Esophagus squamous epithelium (tissue), 5 donors: ENCODE measurements at places on chromosomes 16 and 17.

DNA sequence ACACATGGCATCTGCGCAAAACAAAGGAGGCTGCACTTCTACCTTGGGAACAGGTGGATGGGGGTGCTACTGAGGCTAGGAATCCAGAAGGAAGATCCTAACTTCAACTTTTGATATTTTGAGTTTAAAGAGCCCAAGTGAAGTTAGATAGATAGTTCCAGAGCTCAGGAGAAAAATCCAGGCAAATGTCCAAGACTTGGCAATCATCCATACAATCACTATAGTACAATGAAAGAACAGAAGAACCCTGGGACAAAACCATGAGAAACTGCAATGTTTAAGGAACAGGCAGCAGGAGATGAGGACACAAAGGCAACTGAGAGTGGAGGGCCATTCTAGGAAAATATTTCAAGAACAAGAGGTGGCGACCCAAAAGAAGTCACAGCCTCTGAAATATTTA lies 12.4 kb downstream of the CDYL2 start:
- DNase-seq, result no peak

DNA sequence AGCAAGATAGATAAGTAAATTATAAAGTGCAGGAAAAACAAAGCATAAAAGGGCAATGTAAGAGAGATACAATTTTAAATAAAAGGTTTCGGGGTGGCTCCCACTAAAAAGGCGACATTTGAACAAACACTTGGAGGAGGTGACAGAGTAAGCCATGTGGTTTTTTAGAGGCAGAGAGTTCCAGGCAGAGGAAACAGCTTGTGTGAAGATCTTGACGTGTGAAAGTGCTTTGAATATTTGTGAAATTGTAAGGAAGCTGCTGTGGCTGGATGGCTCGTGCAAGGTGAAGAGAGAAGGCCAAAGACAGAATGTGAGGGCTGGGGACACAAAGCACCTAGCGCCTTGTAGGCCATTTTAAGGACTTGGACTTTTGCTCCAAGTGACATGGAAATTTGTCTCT lies 28.6 kb upstream of the HYDIN start:
- DNase-seq, result no peak

GRCh38 chr16:86554599-86554916 lies 477 bp downstream of the MTHFSD start:
- DNase-seq, result no peak

GRCh38 chr17:74601944-74602572 lies 10.0 kb upstream of the CD300LD start:
- DNase-seq, result no peak

DNA sequence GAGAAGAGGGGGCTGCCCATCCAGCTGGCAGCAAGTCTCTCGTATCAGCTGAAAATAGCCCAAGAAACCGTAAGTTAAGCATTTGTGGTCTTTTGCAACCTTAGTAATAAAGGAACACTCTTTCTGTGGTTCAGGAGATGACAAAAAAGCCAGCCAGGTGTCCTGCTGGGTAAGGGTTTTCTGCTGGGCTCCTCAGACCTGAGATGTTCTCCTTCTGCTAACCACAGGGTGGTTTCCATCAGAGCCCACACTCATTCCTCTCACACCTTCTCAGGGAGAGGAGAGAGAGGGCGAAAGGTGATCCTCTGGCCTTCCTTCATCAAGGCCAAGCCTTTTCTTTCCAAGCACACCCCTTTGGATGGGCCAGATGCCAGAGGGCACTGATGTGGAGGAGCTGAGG lies 70.7 kb downstream of the TEX14 start:
- no peak for DNase-seq

- no peak for DNase-seq
Measured at GRCh38 chr17:7005716-7006115, 6.7 kb upstream of the RNASEK start.

- no peak for DNase-seq
Measured at GRCh38 chr17:78125138-78125913, 3.2 kb downstream of the TMC6 start.

DNA sequence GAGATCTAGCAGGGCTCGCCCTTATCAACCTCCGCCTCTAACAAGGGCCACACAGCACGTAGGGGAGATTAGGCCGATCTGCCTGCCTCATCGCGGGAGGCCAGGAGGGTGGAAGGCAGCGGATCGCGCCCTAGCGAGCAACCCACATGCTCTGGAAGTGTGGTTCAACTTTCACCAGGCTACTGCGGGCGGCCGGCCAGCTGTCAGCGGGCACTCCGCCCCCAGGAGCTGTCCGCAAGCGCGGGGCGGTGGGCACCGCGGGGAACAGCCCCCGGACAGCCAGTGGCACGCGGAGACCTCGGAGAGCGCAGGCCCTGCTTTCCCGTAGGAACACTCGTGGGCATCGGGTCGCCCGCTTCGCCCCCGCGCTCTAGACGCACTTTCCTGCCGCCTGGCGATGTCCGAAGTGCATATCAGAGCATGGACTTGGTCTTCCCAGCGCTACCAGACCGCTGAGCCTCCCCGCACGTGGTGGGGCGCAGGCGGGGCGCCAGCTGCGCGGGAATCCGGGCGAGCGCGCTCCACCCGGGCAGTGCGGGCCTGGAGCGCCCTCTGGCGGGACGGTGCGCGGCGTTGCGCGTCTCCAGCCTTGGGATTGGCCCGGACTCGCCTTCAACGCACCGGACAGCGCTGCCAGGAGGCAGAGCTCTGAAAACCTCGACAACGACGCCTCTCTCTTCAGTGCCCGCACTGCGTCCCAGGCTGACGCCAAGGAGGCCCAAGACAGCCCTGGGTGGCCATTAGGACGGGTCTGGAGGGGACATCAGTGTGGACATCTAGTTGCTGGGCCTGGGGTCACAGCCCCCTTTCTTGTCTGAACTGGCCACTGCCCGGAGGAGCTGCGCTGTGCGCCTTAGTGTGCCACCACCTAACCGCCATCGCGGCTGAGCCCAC lies 3.6 kb upstream of the ZNHIT3 start:
- DNase-seq, result no peak

DNA sequence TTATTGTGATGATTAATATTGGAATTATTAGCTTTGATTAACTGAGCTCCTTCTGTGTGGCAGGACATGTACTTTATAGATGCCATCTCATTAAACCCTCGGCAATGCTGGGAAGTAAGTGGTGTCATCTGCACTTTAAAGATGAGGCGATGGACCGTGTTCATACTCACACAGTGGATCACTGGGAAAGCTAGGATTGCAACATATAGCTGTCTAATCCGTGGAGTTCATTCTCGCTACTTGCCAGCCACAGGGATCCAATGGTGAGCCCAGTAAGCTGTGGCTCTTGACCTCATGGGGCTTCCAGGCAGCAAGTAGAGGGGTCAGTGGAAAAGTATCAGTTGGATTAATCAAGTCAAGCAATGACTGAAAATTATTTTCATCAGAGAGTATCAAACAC lies 587.9 kb downstream of the CDH13 start:
- no peak for DNase-seq

- no peak for DNase-seq
Measured at GRCh38 chr16:12587646-12588277, 215.9 kb downstream of the CPPED1 start.

DNA sequence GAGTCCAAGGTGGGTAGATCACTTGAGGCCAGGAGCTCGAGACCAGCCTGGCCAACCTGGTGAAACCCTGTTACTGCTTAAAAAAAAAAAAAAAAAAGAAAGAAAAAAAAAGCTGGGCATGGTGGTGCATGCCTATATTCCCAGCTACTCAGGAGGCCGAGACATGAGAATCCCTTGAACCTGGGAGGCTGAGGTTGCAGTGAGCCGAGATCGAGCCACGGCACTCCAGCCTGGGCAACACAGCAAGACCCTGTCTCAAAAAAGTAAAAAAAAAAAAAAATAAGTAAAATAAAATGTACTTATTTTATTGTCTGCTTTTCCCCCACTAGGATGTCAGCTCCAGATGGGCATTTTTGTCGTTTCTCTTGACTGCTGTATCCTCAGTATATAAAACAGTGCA lies 107.7 kb downstream of the ABCC1 start:
- DNase-seq, result no peak

DNA sequence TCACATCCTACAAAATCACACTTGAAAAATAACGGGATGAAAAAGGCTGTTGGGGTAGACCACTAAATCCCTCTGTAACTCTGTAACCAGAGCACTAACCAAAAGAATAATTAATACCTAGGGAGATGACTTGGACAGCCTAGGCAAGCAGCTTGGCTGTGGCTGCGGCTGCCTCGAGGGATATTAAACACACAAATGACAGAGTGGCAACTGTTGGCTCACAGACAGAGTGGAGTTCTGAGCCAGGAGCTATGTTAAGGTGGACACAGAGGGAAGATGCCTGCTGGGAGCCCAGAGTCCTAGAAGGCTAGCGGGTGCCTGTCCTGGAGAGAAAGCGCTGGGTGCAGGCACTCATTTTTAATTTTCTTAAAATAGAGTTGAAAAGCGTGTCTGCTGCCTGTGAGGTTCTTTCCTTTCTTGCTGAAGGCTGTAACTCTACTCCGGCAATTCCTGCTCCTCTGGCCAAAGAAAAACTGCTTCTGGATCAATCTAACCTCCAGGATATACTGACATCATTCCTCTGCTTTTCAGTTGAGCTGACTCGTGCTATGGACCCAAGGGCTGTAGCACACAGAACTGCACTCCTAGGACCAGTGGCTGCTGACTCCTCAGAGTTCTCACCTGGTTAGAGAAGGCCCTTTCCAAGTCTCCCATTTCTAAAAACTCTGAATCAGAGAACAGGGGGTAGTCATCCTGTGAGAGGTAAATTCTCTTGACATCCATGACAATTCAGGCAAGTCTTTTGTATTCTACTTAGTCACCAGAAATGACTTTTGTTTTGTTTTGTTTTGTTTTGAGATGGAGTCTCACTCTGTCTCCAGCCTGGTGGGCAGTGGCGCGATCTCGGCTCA lies 147.9 kb downstream of the STX8 start:
- no peak for DNase-seq

- DNase-seq, result no peak
Measured at GRCh38 chr17:74153821-74154430, 49.6 kb upstream of the RPL38 start.

DNA sequence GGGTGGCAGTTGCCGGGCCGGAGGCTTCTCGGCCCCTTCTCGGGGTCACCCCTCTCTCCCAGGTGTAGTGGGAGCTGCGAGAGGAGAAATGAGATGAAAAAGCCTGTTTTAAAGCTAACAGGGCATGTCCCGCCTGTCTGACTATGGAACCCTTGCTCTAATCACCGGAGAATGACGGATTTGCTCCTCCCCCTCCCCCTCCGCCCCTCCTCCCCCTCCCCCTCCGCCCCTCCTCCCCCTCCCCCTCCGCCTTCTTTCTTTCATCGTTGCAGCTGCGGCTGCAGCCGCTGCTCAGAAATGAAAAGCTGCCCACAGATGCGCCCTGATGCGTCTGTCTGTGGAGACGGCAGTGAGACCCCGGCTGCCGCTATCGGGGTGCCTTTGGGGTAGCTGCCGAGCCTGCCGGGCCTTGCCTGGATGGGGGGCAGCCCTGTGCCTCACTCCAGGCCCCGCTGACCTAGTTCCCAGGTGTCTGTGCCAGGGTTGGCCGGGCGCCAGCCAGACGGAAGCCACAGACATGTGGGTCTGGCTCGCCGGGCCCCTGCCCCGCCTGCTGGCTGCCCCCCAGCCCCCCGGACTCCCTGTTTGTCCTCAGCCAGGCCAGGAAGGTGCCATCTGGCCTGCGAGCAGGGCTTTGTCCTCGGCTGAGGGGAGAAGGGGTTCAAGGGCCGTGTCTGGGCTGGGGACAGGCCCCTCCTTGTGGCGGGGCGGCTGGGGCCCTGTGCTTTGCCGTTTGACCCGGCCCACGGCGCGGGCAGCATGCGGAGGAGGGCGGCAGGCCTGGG lies 37.7 kb downstream of the GINS2 start:
- DNase-seq, result no peak

GRCh38 chr17:71959154-71959553 lies 161.7 kb upstream of the SOX9 start:
- no peak for DNase-seq

GRCh38 chr17:79950751-79951150 lies 84.9 kb downstream of the TBC1D16 start:
- no peak for DNase-seq

DNA sequence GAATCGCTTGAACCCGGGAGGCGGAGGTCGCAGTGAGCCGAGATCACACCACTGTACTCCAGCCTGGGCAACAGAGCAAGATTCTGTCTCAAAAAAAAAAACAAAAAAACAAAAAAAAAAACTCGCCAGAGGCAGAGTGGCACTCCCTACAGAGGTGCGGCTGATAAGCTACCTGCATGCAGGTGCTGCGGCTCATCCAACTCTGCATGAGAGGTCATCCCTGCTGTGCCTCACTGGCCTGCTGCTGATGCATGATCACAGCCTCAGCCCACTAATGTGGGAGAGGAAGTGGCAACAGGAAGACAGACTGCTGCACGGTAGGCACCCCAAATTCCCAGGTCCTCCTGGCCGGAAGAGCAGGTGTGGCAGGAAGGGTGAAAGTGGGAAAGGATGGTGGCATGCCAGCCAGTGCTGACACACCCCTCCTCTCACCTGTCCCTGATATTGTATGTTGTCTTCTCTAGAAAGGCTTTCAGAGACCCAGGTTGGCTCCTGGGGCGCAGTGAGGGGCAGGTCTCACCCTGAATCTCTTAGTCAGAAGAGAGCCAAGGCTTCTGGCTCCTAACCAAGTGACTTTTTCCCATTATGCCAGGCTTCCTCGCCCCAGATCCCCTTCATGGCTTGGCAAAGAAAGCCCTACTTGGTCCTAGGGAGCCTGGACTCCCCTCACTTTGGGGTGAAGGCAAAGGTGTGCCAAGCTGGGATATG lies 11.8 kb downstream of the NXPH3 start:
- DNase-seq, result no peak

DNA sequence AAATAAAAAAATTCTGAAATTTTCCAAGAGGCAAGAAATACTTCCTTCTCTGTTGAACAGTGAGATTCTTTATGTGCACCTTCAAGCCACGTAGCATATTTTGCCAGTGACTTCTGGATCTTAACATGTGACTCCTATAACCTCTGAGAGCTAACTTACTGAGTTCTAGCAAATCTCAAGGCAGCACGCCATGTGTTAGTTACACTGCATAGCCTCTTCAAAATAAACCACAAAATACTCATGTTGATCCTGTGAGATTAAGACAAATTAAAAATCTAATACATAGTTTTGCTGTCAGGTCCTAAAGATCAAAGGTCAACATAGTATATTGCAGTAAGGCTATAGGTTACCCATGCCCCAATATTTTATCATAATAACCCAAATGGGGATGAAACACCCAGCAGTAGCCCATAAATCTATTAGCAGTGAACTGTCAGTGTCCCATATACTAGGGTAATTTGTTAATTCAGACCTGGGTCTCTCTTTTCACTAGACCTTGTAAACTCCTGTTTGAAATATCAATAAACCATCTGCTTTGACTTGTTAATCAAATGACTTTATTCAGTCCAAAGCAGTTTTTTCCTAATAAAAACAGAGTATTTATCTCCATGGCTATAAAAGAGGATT lies 343.1 kb downstream of the ZFHX3 start:
- no peak for DNase-seq

GRCh38 chr17:13874817-13875216 lies 194.5 kb upstream of the COX10 start:
- no peak for DNase-seq

- DNase-seq, result no peak
Measured at GRCh38 chr17:65446838-65447526, 114.5 kb downstream of the AXIN2 start.

- no peak for DNase-seq
Measured at GRCh38 chr17:45224671-45225050, 3.0 kb downstream of the FMNL1 start.

- no peak for DNase-seq
Measured at GRCh38 chr16:35564148-35564547, 2104.7 kb downstream of the TP53TG3F start.

GRCh38 chr16:13453325-13453724 lies 466.6 kb upstream of the ERCC4 start:
- no peak for DNase-seq
